ENCODE measurements at places on chromosomes 11 and 22.

- no peak for DNase-seq
Measured at GRCh38 chr22:48318575-48319320, 1508.9 kb downstream of the BRD1 start.

DNA sequence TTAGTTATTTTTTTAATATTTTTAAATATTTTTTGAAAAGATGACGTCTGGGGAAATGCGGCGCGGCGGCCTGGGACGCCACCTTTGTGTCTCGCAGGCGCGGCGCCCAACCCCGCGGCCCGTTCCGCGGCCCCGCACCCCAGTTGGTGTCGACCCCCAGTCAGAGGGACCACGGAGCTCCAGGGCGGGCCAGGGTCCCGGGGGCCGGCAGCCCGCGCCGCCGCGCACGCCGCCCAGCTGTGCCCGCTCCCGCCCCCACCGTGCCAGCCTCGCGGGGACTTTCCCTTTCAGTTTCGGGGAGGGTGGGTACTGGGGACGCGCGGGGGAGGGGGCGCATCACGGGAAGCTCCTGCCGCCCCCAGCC is 1.6 kb downstream of the CCND1 start:
- no peak for DNase-seq

- DNase-seq = no peak
Measured at GRCh38 chr11:105297463-105297862, 157.9 kb upstream of the CARD18 start.

- no peak for DNase-seq
Measured at GRCh38 chr11:86152901-86153300, 84.0 kb upstream of the PICALM start.

All from NCI-H2081 (cell line).